ENCODE measurements at places on chromosomes 1 and 21.

DNA sequence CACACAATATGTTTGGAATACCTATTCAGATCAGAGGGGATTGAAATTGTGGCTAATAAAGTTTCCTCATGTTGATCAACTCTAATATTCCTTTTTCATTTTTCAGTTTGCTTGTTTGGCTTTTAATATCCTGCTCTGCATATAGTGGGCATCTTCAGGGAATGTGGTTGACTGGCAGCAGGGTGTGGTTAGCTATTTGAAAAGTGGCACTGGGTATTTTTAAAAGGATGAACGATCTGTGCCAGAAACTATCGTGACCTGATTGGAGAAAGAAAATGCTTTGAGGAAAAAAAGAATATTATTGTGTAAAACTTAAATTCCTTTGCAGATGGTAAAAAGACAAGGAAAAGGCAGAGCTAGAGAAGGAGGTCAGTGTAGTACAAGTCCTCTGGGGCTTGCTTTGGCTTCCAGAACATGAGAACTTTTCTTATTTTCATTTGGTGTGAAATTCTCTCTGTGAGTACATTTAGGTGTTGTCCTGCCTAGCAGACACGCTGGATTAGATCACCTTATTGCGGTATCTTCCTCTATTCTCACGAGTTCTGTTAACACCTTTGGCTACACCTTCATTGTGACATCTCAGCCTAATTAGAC lies 329.7 kb upstream of the SNX7 start:
- DNase-seq, result no peak

DNA sequence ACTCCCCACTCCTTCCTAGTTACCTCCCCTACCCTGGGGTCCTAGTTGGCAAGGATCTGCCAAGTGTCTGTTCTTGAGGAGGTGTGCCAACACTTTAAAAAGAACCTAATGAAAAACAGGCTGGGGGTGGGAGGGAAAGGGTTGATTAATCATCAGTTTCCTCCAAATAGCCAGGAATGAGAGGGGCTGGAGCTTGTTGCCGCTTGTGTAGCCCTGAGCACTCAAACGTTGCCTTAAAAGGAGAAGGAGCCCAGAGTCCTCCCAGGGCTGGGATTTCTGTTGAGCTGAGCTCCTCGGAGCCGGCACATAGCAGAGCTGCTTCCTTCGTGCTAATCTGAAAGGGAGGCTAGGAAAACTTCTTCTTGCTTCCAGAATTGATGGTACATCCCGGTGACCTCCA lies 15.9 kb downstream of the SHISA4 start:
- DNase-seq, result no peak

DNA sequence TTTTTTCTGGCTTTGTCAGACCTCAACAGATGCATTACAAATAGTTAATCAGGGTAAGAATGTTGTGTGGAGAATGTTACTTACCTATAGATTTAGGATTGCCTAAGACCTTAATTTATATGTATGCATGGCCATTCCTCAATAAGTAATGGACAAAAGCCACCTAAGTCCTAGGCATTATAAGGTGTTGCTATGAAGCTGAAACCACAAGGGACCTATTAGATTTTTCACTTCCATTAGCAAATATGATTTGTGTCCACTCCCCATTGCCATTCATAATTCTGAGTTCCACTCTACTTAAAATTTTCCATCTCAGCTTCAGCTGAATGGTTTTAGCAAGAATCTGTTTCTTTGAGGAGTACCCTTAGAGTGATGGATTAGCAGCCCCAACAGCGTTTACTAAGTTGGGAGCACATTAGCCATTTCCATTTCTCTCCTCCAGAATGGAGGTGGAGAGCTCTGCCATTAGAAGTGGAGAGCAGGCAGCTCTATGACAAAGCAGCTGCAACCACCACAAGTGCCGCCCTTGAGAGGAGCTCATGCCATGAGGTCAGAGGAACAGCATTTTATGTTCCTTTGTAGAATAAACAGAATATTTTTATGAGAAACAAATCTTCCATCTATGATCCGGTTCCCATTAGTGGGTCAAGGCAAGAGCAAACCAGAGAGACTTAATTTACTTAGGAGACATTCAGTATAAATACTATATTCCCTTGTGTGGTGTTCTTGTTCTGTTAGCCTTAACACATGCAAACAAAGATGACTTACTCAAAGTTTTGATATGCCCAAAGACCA lies 28.9 kb upstream of the C1orf87 start:
- no peak for DNase-seq

- DNase-seq, result no peak
These were observed 123.2 kb downstream of the NPHP4 start for GRCh38 chr1:5868931-5869500.

GRCh38 chr21:33951276-33952178 lies 35.9 kb upstream of the ATP5PO start:
- no peak for DNase-seq

DNA sequence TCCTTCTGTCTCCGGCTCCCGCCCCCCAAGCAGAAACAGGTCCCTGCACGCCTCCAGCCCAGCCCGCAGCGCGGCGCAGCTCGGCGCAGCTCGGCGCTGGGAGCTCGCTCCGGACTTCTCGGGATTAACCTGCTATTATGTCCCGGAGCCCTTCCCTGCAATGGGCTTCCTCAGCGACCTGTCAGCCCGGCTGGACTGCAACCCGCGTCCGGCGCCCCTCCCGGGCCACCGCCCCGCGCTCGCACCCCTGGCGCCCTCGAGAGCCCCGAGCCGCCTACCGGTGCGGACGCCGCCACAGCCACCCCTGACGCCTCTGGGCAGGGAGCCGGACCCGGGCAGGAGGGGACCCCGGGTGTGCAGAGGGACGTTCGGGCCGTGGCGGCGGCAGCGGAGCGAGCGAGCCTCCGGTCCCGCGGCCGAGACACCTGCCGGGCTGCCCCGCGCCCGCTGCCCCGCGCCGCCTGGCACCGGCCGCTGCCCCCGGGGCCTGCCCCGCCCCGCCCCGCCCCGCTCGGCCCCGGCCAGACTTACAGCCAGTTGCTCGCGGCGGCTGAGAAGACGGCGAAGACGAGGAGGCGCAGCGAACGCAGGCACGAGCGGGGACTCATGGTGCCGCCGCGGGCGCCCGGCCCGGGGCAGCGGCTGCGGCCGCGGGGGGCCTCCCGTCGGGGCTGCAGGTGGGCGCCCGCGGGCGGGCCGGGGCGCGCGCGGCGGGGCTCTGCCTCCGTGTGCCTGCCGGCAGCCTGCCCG lies 407 bp downstream of the WNT4 start:
- DNase-seq, result no peak

GRCh38 chr1:56063461-56063860 lies 515.9 kb downstream of the PLPP3 start:
- DNase-seq, result peak; percentile 5

GRCh38 chr21:33377221-33377920 lies 25.8 kb upstream of the IFNGR2 start:
- no peak for DNase-seq

Measured in caudate nucleus (tissue), 63 donors.